ENCODE measurements at places on chromosomes 7 and 10. TPM values are rescaled to one million over a fixed set of nuclear protein-coding genes. Genes with fewer than 3 reads are reported as not detected.

INMT gene
- total RNA-seq, result 0.05 TPM

TMEM196 gene
- not detected for total RNA-seq

SMURF1 gene
- total RNA-seq, result 17.3 TPM

CYP2C8 gene
- total RNA-seq, result not detected

TRIM73 gene
- total RNA-seq, result 2.6 TPM

TPST1 gene
- 10.2 TPM for total RNA-seq

SKIDA1 gene
- total RNA-seq, result 1.2 TPM

OR2F1 gene
- total RNA-seq, result not detected

SLC18A3 gene
- total RNA-seq, result not detected

ZNF248 gene
- total RNA-seq, result 5.6 TPM

SLIT1 gene
- not detected for total RNA-seq
